ENCODE measurements at places on chromosomes 2 and 18.

DNA sequence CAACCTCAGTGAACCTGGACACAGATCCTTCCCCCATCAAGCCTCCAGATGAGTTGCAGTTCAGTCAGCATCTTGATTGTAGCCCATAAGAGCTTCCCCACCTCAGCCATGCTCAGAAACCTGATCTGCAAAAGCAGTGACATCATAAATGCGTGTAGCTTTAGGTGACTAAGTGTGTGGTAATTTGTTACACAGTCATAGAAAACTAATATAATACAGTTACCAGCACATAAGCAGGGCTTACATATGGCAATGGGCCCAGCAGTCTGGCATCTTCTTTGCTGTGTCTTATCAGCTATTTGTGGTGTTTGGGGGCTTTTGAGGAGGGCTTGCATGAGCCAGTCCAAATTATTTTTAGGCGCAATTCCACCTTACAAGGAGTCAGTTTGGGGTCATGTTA is 807.0 kb downstream of the SLC4A3 start:
- no peak for DNase-seq

DNA sequence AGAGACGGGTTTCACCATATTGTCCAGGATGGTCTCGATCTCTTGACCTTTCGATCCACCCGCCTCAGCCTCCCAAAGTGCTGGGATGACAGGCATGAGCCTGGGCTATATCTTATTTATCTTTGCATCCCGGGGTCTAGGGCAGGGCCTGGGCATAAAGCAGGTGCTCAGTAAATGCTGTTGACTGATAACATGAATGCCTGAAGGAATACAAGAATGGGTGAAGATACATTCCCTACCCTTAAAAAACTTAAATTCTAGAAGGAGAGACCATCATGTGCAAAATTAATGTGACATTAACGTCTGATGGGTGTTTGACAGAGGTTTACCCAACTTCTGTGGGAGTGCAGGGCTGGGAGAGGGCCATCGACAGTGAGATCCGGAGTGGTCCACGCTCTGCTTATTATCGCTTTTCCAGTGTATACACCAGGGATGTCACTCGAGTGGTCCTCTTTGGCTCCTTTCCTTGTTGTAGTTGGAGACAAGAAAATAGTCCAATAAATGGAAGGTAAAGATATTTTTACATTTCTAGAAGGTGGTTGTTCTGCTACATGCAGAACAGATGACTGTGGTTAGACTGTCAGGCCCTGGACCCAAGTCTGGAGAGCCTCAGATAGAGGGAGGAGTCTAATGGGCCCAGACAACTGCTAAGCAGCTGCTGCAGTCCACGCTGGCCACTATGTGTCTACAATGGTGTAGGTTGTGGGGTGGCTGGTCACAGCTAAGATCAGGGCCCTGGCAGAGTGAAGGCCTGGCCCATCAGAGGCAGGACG is 131.7 kb downstream of the MYCN start:
- DNase-seq: no peak

- no peak for DNase-seq
Observed at GRCh38 chr2:187296869-187297268, 151.2 kb downstream of the CALCRL start.

- no peak for DNase-seq
Observed at GRCh38 chr2:216553093-216553478, 54.4 kb downstream of the RPL37A start.

GRCh38 chr2:48954935-48955334 is 199.4 kb downstream of the FSHR start:
- DNase-seq: no peak

- no peak for DNase-seq
Observed at GRCh38 chr18:7590826-7591560, 23.9 kb downstream of the PTPRM start.

DNA sequence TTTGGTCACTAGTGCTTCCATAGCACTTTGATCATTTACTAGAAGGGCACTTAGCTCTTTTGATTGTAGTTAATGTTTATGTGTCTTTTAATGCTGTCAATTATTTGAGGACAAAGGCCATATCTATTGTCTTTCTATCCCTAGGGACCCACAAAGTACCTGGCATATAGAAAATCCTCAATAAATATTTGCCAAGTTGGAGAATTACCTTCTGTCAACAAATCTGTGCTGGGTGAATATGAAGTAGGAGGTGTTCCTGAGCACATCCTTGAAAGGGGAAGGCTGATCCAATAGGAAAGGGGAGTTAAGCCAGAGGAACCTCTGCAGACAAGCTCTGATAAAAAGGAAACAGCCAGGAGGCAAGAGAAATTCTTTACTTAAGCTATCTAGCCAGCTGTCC is 8.2 kb downstream of the DPP4 start:
- no peak for DNase-seq

DNA sequence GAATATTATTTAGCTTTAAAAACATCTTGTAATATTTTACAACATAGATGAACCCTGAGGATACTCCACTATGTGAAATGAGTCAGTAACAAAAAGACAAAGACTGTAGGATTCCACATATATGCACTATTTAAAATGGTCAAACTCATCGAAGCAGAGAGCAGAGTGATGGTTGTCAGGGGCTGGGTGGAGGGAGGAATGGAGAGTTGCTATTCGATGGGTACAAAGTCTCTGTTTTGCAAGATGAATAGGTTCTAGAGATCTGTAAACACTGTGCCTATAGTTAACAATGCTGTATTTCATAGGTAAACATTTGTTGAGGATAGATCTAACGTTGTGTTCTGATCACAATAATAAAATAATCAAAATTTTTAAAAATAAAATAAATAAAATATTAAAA is 1675.9 kb upstream of the CELF4 start:
- no peak for DNase-seq

GRCh38 chr2:69514819-69515218 is 77.6 kb upstream of the NFU1 start:
- DNase-seq: no peak

DNA sequence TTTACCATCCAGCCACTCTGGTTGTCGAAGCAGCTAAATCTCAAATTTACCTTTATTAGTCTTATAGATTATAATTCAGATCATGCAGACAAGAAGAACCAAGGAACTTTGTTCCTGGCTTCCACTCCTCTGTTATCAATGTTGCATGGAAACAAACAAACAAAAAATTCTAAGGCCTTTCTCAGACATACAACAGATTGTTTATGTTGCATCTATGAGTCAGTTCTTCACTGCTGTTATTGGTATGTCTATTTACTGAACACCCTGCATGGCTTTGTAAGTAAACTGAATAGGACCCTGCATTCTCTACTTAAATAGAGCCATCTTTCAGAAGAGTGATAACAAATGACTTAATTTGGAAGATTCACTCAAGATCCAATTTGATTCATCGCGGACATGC is 1.6 kb upstream of the ANKRD44 start:
- no peak for DNase-seq

- no peak for DNase-seq
Observed at GRCh38 chr2:197708331-197708730, 3.2 kb downstream of the MARS2 start.

DNA sequence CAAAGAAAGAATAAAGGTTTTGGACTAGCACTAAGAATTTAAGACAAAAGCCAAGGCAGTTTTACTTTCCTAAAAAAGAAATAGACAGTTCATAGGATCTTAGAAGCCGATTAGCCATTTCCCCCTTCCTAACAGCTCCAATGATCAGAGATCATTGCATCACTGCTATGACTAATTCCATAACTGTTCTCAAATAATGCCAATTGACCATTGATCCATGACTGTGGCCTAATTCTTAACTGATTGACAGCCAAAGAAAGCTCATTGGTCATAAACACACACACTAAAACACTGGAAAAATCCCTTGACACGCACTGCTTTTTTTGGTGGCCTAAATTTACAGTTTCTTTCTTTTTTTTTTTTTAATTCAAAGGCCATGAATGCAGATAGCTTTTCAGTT is 345.0 kb upstream of the ACVR2A start:
- no peak for DNase-seq

- peak; percentile 76 for DNase-seq
Observed at GRCh38 chr2:232900811-232901735, 31.0 kb downstream of the SNORC start.

GRCh38 chr2:47519147-47519537 is 116.2 kb downstream of the MSH2 start:
- DNase-seq: no peak

GRCh38 chr18:48929941-48930713 is 20.6 kb downstream of the SMAD7 start:
- DNase-seq: no peak
